Kidney (tissue), 22 donors: ENCODE measurements at places on chromosomes 7 and 10. TPM values are rescaled to one million over a fixed set of nuclear protein-coding genes. Genes with fewer than 3 reads are reported as not detected.

- H3K27me3 ChIP-seq: no peaks in the 10 kb centered on the region
- no peak overlapping the region for H3K4me3 ChIP-seq
- H3K4me1 ChIP-seq: no peaks in the 10 kb centered on the region
- H3K27ac ChIP-seq: no peak overlapping the region
- H3K36me3 ChIP-seq: no peaks in the 10 kb centered on the region
These were observed 40.1 kb downstream of the KCNH2 start for GRCh38 chr7:150937848-150938561.

DNA sequence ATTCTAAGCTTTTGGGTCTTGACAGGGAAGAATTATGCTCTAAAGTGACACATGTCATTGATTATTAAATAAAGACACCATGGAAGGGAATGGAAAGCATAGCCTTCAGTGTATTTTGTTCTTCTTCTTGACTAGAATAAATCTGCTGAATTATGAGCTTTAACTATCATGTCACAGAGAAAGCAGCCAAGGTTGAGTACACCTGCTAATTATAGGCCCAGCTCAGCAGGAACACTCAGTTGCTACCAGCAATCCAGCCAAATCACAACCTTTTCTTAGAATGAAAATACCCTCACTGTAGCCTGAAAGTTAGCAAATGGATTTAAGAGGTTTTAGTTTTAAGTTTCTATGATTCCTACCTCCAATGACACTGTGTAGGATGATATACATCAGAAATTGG is 225.3 kb upstream of the RHOBTB1 start:
- no peak for DNase-seq
- no peaks in the 10 kb centered on the region for H3K36me3 ChIP-seq
- no peaks in the 10 kb centered on the region for H3K27me3 ChIP-seq
- H3K4me3 ChIP-seq: no peak overlapping the region

GHRHR gene
- total RNA-seq: not detected

SPAM1 gene
- not detected for total RNA-seq

DNA sequence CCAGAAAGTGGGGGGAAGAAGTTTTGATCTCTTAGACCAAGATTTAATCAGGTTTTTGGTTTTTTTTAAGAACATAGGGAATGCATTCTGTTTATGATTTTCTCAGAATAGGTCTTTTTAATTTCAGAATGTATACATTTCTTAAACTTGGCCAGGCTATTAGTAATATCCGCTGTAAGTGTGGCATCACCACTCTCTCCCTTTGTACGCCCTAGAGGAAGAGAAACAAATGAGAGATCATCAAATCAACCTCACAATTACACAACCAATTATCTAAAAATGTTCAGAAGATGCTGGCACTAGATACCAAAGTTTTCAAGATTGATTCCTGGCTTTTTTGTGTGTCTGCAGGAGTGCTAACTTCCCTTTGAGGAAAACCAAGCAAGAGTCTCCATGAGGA is 70.0 kb downstream of the KLF6 start:
- DNase-seq: no peak
- no peak overlapping the region for H3K27ac ChIP-seq
- H3K36me3 ChIP-seq: no peaks in the 10 kb centered on the region
- H3K27me3 ChIP-seq: no peaks in the 10 kb centered on the region
- no peak overlapping the region for H3K4me3 ChIP-seq

GRCh38 chr7:49520951-49521350 is 252.5 kb upstream of the VWC2 start:
- no peak for DNase-seq
- H3K27me3 ChIP-seq: no peaks in the 10 kb centered on the region
- no peaks in the 10 kb centered on the region for H3K36me3 ChIP-seq
- H3K4me1 ChIP-seq: no peaks in the 10 kb centered on the region

C10orf53 gene
- total RNA-seq: not detected

GRCh38 chr7:151243408-151244195 is 4.9 kb downstream of the SMARCD3 start:
- no peaks in the 10 kb centered on the region for H3K27me3 ChIP-seq
- peaks cover 10% of the 10 kb centered on the region for H3K4me1 ChIP-seq
- no peak for DNase-seq
- H3K27ac ChIP-seq: no peak overlapping the region

DNA sequence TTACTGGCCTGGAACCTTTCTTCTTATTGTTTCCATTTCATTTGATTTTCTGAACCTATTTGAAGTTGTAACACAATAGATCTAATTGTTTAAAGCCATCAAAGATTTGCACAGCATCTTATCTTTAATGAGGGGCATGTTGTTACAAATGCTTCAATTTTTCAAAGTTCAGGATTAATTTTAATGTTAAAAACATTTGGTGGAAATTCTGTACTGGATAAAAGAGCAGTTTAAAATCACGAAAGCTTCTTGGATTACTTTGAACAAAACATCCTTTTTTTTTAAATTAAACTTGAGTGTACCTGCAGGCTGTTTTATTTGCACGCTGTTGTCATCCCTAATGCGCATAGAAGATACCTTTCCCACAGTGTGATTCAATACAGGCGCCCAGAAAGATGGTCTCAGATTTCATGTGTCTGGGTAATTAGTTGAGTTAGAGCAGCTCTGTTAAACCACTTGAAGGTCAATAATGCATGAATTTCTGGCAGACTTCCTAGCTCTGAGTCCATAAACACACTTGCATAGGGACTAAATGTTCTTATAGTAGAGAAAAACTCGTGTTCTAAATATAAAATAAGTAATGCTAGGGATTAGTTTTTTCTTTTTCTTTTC is 29.3 kb upstream of the DDX50 start:
- H3K27me3 ChIP-seq: no peaks in the 10 kb centered on the region
- H3K27ac ChIP-seq: no peak overlapping the region

GRCh38 chr7:27133409-27134231 is 3.1 kb upstream of the HOXA4 start:
- H3K4me1 ChIP-seq: peaks cover 32% of the 10 kb centered on the region
- DNase-seq: peak; percentile 45
- H3K27me3 ChIP-seq: no peaks in the 10 kb centered on the region
- peak overlapping the region; percentile 28 for H3K4me3 ChIP-seq
- peak overlapping the region; percentile 55 for H3K27ac ChIP-seq
- no peaks in the 10 kb centered on the region for H3K36me3 ChIP-seq

PYROXD2 gene
- total RNA-seq: 14.1 TPM

DNA sequence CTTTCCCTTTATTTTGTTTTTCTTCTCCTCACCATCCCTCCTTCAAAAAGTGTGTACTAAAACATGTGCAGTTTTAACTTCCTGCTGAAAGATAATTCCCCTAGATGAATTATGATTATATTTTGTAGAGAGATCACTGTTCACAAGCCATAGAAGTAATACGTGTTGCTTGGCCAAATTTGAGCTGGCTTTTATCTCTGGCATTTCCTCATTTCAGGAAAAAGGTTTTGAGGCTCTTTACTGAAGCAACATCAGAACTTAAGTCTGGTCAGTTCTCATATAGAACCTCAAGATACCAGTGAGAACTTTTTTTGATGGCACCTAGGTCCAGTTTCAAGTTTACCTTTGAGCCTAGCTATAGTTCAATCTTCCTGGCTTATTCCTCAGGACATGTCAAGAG is 463.3 kb downstream of the INHBA start:
- H3K36me3 ChIP-seq: no peaks in the 10 kb centered on the region
- no peaks in the 10 kb centered on the region for H3K4me1 ChIP-seq
- no peak overlapping the region for H3K27ac ChIP-seq
- no peak for DNase-seq
- H3K27me3 ChIP-seq: no peaks in the 10 kb centered on the region

AGMO gene
- total RNA-seq: 1.4 TPM

DNA sequence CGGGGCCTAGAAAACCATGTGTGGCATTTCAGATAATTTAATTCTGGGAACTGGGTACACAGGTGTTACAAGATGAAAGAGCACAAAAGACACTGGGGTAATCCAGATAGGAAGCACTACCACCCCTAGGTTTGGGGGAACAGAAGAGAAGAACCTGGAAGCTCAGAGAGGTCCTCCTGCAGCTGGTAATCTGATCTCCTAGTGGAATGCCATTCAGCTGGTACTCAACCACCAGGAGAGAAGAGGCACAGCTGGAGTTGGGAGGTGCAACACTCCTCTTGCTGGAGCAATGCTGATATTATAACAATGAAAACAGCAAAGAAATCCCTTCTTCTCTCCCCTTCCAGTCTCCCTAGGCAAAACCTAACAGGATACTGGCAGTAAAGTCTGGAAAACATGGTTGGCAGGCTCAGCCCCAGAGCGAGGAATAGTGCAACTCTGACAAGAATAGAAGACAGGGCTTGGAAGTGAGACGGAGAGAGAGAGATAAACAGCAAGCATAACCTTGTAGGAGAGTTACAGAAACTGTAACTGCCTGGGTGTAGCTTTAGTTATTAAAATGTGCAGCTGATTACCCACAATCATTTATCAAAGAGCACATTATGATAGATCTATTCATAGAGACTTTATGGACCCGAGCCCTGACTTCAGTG is 35.0 kb downstream of the NRF1 start:
- DNase-seq: peak; percentile 12
- H3K36me3 ChIP-seq: no peaks in the 10 kb centered on the region
- no peaks in the 10 kb centered on the region for H3K4me1 ChIP-seq
- H3K27ac ChIP-seq: no peak overlapping the region

DNA sequence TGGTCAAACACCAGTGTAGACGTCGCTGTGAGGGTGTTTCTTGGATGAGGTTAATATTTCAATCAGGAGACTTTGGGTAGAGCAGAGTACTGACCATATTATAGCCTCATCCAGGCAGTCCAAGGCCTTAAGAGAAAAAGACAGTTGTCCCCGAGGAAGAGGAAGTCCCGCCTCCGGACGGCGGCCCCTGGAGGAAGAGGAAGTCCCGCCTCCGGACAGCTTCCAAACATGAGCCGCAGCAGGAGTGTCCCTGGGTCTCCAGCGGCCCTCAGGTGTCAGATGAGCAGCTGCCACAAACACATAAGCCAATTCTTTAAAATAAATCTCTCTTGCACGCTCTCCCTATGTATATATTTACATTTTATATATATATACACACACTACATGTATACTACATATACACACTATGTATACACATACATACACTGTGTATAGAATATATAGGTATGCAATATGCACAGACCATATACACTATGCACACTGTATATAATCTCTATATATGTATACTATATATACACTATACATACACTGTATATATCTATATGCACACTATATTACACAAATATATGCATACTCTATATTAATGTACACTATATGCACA is 37.5 kb downstream of the PWWP2B start:
- DNase-seq: peak; percentile 84
- peaks cover 4% of the 10 kb centered on the region for H3K4me1 ChIP-seq
- no peak overlapping the region for H3K4me3 ChIP-seq
- H3K27me3 ChIP-seq: no peaks in the 10 kb centered on the region

DNA sequence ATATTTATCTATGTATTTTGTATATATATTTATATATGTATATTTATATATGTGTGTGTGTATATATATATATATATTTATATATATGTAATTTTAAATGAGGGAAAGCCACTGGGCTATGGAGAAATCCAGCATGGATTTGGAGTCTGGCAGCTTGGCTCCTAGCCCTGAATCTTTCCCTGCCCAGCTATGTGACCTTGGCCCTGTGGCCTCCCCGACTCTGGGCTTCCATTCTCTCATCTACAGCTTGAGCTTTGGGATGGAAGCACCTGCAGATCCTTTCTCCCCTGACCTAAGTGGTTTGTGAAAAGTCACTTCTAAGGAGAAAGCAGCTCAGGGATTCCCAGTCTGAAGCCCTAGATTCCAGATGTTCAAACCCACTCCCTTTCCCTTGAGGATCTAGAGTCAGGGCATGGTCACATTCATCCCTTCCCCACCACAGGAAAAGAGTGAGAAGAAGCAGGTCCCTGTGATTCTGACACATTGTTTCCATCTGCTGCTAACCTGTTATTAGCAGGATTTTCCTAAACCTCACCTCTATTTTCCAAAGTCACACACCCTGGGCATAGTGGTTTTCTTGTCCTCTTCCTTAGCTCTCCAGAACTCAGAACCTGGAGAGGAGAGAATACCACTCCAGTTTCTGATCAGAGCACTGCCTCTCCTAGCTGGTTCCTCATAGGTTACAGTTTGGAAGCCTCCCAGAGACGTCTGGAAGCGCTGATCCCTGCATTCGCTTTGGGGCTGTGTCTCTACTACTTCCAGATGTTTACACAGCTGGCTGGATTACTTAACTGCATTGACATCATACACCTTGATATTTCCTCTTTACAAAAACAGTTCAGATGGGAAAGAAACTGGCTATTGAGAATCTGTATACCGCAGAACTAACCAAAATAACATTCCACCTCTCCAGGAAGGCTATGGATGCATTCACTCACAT is 327.5 kb upstream of the ZMIZ1 start:
- H3K27me3 ChIP-seq: no peaks in the 10 kb centered on the region
- H3K27ac ChIP-seq: no peak overlapping the region
- H3K36me3 ChIP-seq: no peaks in the 10 kb centered on the region

- H3K36me3 ChIP-seq: no peaks in the 10 kb centered on the region
- H3K27me3 ChIP-seq: no peaks in the 10 kb centered on the region
- H3K4me1 ChIP-seq: no peaks in the 10 kb centered on the region
- H3K4me3 ChIP-seq: no peak overlapping the region
- H3K27ac ChIP-seq: no peak overlapping the region
These were observed 56.0 kb downstream of the CSGALNACT2 start for GRCh38 chr10:43194266-43194665.

DNA sequence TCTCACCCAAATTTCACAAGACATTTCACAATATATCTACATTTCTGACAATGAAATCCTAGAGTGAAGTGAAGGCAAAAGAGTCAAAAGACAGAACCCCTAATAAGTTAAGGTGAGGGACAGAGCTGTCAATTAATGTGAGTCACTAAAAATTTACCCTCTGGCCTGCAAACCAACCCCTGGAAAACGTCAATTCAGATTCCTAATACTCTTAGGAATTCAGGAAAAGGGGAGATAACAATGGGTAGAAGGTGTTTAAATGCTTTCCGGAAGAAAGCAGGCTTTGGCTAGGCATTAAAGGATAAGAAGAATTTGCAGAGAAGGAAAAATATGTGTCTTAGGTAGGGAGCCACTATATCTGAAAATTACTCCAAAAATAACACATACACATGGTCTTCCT is 299.6 kb downstream of the INHBA start:
- no peaks in the 10 kb centered on the region for H3K4me1 ChIP-seq
- H3K36me3 ChIP-seq: no peaks in the 10 kb centered on the region
- H3K27ac ChIP-seq: no peak overlapping the region
- H3K4me3 ChIP-seq: no peak overlapping the region

C10orf143 gene
- total RNA-seq: 6.6 TPM

DNA sequence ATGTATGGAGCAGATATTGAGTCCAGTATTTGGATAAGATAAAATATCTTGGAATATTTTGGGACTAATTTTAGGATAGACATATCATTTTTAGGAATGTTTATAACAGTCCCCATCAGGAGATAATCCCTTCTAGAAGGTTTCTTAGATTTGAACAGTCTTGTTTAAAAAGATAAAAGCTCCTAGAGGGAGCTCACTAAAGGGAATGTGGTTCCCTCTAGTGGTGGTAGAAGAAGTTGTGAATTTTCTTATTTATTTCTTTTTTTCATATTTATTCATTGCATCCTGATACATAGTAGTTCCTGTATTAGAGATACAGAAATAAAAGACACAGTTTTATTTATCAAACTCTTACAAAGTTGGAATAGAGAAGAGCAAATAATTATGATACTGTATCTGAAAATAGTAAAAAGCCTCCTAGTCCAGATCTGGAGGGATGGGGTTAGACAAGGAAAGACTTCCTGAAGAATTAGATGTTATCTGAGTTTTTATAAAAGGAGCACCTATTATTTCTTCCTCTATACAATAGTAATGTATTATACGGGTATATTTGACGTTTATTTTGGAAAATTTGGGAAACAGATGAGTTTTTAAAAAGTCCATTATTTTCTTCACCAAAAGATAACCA is 24.5 kb upstream of the KLF14 start:
- H3K4me3 ChIP-seq: no peak overlapping the region
- H3K36me3 ChIP-seq: no peaks in the 10 kb centered on the region
- DNase-seq: no peak
- no peaks in the 10 kb centered on the region for H3K27me3 ChIP-seq
- no peak overlapping the region for H3K27ac ChIP-seq

GRCh38 chr10:43061760-43062159 is 15.1 kb upstream of the RET start:
- H3K27me3 ChIP-seq: no peaks in the 10 kb centered on the region
- H3K27ac ChIP-seq: no peak overlapping the region
- H3K4me3 ChIP-seq: no peak overlapping the region
